ENCODE measurements at places on chromosomes 7 and 10. TPM values are rescaled to one million over a fixed set of nuclear protein-coding genes. Genes with fewer than 3 reads are reported as not detected.

SVIL gene
- total RNA-seq, result 203 TPM

- no peak for DNase-seq
Observed at GRCh38 chr10:86124734-86125133, 241.9 kb downstream of the GRID1 start.

DNA sequence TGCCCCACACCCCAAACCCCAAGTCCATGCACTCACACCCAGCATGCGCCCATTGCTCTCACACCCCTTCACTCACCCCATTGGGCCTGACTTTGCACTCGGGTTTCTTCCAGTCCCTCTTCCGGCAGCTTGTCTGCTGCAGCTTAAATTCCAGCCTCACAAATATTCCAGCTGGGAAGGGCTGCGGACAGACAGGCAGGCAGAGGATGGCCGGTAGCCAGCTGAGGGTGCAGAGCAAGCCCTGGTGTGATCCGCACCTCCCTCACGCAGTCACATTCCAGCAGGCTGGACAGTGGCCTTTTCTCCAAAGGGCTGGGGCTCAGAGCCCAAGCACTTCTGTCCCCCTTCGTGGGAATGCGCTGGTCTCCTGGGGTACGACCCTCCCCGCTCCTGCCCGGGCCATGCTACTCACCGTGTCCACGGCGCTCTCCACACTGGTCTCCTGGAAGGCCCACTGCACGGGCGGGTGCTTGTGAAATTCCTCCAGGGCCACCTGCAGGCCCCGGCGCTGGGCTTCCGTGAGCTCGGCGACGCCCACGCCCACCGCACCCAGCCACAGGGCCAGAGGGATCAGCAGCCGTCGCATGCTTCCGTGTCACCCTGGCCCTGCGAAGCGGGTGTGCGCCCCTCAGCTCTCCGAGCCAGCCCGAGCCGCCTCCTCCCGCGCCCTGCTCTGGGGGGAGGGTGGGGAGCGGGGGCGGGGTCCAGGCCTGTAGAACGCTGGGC lies 1.2 kb downstream of the RARRES2 start:
- DNase-seq, result peak; percentile 53

DNA sequence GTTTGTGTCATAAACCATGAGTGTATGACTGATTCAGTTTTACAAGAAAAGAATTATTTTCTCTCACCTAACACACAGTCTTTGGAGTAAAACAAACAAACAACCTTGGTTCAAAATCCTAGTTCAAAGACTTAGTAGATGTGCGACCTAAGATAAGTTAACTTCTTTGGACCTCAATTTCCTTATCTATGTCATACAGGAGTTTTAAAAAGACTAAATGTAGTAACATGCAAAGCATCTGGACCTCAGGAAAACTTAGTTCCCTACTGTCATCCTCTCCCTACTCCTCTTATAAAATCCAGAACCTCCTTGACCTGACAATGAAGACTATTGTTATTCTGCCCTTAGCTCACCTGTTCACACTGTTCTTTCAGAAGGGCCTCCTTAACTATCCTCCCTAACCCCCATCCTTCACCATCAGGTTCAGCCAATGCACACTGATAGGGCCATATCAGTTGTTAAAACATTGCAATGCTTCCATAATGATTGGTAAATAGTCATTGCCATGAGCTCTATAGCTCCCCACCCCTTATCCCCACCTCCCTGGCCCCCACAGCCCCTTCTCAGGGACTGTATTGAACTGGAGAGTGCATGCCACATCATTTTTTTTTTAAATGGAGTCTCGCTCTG lies 28.8 kb upstream of the CCNJ start:
- DNase-seq, result no peak

DNA sequence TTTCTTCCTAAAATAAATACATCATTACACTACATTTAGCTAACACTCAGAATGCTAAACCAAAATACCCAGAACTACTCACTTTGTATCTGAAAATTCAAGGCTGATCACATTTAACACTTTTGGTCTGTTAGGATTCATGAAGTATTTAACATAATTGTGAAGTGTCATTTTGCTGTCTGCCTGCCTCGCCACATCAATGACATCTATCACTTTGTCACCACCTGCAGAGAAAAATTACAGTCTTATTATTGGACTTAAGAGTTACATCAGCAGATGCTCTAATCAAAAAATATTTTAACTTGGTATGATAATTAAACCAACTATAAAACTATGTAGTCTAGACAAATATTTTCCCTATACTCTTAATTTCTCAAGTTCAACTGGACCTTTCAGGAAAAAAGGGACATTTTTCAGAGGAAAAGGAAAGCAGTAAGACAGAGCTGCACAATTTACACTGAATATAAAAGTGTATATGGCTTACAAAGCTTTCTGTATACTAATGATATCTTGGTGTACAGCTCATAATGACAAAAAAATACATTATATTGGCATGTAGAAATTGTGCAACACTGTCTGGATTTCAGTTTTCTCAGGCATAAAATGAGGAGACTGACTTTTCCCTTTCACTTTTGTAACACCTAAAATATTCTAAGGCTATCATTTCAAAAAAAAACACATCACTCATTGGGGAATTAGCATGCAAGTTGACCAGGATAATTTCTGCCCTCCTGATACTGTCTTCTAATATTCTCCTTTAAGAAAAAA lies 49.2 kb downstream of the KDM7A start:
- no peak for DNase-seq

DNA sequence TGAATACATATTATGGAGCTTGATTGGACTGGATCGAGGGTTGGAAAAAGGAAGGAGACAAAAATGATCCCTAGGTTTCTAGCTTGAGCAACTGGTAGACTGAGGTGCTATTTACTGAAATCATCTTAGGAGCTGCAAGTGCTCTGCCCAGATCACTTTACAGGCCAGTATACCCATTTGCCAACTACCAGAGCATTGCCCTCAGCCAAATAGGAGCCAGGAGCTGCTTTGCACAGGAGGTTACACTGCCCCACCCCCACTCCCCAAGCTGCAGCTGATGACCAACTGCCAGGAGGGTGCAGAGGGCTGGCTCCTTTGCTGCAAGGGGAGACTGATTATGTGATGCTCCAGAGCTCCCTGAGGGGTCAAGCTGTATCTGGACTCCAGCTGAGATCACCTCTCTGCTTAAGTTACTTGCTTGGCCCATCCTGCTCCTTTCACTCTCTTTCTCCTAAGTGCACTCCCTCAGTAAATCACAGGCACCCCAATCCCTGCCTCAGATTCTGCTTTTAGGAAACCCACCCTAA lies 275.4 kb downstream of the ZEB1 start:
- DNase-seq, result no peak

CRYGN gene
- 0.53 TPM for total RNA-seq

- no peak for DNase-seq
Observed at GRCh38 chr7:29254591-29254990, 60.0 kb downstream of the CHN2 start.

DNA sequence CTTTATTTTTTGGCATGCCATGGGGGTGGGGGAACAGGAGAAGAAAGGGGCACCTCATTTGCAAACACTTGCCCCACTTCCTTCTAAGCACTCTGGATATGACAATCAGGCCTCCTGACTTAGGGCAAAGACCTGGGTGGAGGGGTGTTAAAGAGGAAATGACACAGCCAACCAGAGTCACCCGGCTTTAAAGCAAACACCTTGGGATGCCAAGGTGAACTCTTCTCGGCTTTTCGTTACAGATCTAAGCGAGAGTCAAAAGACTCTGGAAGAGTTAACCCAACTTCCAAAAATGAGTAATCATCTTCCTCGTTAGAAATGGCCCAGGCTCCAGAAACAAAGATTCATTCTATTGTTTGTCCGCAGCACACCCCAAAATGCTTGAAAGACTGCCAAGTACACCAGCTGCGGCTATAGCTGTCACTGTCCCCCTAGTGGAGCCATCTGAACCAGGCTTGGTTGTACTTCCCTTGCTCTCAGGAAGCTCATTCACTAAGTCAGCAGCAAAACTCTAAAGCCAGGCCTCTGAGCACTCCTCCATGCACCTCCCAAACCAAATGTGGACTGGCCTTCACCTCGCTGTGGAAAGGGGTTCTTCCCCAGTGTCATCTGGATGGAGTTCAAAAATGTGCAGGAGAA lies 24.8 kb downstream of the FAM53B start:
- DNase-seq, result peak; percentile 72

GRCh38 chr7:75968561-75969001 lies 25.8 kb downstream of the TMEM120A start:
- no peak for DNase-seq

RTKN2 gene
- not detected for total RNA-seq

SLC13A4 gene
- not detected for total RNA-seq

OPALIN gene
- not detected for total RNA-seq

- DNase-seq, result no peak
Observed at GRCh38 chr7:27771111-27771510, 31.1 kb downstream of the TAX1BP1 start.

- no peak for DNase-seq
Observed at GRCh38 chr7:2950578-2950977, 93.1 kb downstream of the CARD11 start.

GRCh38 chr10:78433076-78433595 lies 399.5 kb downstream of the RPS24 start:
- no peak for DNase-seq

DNA sequence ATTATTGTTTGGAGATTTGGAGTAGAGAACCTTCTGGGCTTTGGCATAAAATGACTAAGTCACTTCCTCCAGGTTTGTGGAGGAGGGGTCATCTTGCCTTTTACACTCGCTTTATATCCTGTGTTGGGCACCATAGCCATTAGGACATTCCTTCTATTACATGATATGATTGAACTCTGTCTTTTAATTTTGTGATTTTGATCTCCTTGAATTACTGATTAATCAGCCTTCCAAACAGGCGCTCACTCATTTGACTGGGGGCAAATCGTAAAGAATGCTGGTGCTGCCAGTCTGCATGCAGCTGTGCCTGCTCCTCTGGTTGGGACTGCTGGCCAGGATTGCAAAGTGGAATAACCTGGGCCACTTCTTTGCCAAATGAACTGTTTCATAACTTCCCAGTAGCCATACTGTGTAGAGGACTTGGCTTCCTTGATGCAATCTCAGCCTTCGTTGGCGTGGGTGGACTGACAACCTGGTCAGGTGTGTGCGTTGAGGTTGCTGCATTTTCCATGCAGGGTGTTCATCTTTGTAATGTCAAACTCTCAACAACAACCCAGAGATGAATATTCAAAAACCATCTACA lies 65.9 kb upstream of the RAB11FIP2 start:
- no peak for DNase-seq

MYH16 gene
- total RNA-seq, result not detected
